ENCODE measurements at places on chromosomes 6 and 20. TPM values are rescaled to one million over a fixed set of nuclear protein-coding genes. Genes with fewer than 3 reads are reported as not detected.

DNA sequence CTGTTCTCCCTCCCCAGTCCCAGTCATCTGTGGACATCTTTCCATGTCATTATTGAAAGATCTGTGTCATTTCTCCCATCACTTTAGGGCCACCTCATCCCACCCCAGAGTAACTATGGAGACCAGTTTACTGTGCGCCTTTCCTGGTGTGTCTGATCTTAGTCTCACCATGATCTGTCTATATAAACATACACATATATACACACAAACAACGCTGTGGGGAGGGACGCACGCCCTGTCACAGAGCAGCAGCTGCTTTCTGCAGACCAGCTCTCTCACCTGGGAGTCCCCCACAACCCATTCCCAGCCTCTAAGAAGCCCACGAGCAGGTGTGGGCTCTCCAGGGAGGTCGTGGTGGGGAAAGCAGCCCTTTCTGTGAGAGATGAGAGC, 68.1 kb upstream of the TOX2 start:
- no peaks in the 10 kb centered on the region for H3K27me3 ChIP-seq
- peaks cover 9% of the 10 kb centered on the region for H3K4me1 ChIP-seq
- H3K27ac ChIP-seq, result no peak overlapping the region
- no peak for DNase-seq
- H3K4me3 ChIP-seq, result no peak overlapping the region

The BPI gene
- total RNA-seq, result 0.06 TPM

- no peaks in the 10 kb centered on the region for H3K4me1 ChIP-seq
- H3K27me3 ChIP-seq, result no peaks in the 10 kb centered on the region
- H3K36me3 ChIP-seq, result peaks cover 34% of the 10 kb centered on the region
- no peak overlapping the region for H3K4me3 ChIP-seq
- H3K27ac ChIP-seq, result no peak overlapping the region
- no peak for DNase-seq
Measured at GRCh38 chr6:55836945-55837344, 38.4 kb downstream of the BMP5 start.

The OGFR gene
- 46.6 TPM for total RNA-seq

Measured in SJCRH30 (cell line).